ENCODE measurements at places on chromosomes 7 and 10.

DNA sequence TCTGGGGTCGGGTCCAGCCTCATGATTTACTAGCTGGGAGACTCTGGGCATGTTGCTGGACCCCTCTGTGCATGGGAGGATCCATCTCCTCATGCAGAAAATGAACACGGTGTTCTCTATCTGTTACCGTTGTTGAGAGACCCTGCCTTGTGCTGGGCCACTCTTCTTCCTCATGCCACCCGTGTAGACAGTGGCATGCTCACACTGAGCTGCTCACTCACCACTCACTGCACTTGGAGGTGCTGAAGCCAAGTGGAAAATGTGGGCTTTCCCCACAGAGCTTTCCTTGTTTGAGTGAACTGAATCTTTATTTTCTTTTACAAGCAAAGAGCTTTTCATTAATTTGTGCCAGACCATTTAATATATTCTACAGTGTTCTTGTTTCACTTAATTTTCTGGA lies 77.5 kb upstream of the GDF10 start:
- DNase-seq, result no peak

- DNase-seq, result peak; percentile 43
Measured at GRCh38 chr7:137850972-137851945, 4.5 kb upstream of the DGKI start.

- DNase-seq, result no peak
Measured at GRCh38 chr7:120991581-120991980, 3.1 kb downstream of the CPED1 start.

DNA sequence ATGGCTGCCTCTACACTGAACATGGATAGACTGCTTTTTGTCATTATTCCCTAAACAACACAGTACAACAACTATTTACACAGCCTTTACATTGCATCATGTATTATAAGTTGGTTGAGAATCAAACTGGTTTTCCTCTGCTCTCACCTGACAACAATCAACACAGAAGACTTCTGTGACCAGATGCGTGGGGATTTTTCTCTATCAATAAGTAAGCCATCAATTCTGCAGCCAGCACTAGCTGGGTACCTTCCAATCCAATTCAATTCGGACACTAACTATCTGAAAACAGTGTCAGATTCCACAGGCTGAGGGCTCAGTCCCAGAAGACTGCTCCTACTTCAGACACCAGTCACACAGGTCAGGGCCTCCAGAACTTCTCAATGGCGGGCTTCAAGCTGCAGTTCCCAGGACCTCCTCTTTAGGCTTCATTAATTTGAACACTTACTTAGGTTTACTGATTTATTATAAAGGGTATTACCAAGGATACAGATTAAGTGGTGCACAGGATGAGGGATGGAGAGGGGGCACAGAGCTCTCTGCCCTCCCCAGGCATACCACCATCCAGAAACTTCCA lies 36.4 kb upstream of the ASL start:
- no peak for DNase-seq

DNA sequence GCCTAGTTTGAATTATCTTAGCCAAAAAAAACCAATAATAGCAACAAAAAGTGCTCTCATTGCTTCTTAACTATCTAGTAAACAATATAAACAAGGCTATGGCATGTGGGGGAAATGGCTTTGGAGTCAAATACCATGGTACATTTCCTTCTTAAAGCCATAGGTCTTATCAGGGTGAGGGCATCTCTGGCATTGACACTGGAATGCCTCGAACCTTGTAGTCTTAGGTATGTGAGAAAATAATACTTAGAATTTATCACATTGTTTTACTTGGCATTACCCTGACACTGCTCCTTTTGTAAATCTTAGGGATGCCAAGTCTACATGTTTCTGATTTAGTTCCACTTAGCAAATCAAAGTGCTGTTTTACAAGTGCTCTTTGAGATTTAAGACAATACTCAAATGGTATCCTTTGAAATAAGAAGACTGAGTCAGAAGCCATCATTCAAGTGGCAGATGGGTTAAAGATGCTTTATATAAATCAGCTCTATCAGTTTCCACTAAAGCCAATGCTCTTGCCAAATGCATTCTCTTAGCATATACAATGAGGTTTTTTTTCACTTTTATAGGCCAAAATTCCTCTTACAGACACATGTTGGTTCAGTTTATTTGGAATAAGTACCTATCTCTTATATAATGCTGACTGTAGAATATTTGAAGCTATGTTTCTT lies 155.2 kb downstream of the HPSE2 start:
- DNase-seq, result no peak

DNA sequence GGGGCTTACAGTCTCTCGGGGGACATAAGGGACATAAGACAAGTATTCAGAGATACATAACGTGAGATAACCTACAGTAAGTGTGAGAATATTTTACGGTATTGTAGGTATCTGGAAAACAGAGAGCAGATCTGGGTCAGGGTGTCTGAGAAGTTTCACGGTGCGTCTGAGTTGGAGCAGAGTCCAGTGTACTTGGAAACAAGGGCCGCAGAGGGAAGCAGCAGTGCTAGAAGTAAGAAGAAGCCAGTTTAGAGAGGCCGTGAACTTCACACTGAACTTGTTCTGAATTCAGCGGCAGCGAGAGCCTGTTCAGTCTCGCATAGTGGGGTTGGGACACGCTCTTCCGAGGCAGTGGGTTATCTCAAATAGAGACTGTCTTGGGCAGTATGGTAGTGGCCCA lies 85.5 kb downstream of the TAF3 start:
- DNase-seq, result no peak

GRCh38 chr10:113765910-113766309 lies 14.4 kb downstream of the PLEKHS1 start:
- no peak for DNase-seq

DNA sequence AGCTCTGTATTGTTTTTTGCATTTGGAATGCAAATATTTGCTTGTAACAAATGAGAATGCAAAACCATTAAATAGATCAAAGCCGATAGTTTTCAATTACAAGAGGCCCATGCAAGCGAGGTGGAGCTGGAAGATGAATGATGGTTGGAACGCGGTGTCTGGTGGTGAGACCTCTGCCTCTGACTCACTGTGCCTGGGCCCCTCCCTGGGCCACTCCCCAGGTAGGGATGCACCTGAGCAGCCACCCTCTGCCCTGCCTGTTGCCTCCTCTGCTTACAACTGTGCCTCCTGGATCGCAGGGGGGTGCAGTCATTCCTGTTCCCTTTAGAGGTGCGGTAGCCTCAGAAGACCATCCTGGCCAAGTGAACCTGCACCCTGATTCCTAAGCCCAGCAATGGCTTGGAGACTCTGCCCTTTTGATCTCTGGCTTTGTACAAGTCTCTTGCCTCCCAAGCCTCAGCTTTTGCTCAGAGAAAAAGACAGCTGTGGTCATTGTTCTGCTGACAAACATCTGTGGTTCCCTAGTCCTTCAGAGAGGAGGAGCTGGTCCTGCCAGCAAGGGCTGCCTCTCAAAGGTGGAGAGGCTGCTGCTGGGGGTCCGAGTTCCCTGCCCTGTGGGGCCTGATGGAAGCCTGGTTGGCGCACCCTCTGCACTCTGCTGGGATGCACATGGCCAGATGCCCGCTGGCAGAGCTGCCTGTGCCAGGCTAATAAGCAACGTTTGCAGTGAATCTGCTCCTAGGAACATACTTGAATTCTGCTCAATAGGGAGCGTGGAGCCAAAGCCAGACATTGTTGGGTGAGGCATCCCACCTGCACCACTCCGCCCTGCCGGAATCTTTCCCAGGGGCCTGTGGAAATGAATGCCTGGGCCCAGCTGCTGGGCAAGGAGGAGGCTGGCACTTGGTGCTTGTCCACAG lies 126.3 kb upstream of the TCERG1L start:
- no peak for DNase-seq

GRCh38 chr7:101804967-101805366 lies 12.5 kb upstream of the CUX1 start:
- DNase-seq, result peak; percentile 67

DNA sequence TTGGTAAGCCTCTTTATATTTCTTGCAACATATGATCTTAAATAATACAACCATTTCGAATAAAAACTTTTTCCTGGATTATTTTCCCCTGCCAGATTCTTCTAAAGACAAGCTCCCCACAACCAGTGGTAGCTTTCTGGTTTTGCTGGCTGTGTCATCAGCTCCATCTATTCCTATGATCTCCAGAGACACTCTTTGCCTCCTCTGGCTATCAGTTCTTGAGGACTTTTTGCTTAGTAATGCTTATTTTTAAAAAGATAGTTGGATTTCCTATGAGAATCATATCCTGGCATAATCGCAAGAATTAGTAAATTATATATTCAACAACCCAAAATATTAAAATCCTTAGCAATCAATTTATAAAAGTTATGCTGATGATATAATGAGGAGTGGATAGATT lies 103.8 kb upstream of the SLC26A5 start:
- no peak for DNase-seq

GRCh38 chr10:77889277-77889903 lies 37.2 kb downstream of the DLG5 start:
- DNase-seq, result peak; percentile 61

- DNase-seq, result peak; percentile 98
Measured at GRCh38 chr10:4686644-4686996, 139.4 kb upstream of the AKR1E2 start.

GRCh38 chr7:134692344-134692705 lies 45.7 kb downstream of the BPGM start:
- DNase-seq, result no peak

GRCh38 chr10:113616244-113617074 lies 47.4 kb downstream of the NRAP start:
- DNase-seq, result peak; percentile 13

- DNase-seq, result no peak
Measured at GRCh38 chr7:40569326-40569725, 434.5 kb downstream of the SUGCT start.

DNA sequence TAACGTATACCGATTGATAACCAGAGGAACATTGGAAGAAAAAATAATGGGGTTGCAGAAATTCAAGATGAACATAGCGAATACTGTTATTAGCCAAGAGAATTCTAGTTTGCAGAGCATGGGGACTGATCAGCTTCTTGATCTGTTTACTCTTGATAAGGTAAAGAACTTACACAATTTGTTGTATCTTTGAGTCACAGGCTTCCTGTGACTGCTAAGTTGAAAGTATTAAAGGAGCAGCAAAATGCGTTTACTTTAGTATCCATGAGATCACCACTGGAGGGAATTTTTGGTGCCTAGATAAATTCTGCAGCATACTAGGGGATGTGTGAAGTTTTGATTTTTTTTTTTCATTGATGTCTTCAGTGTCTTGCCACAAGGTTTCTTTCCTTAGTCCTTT lies 103.6 kb downstream of the BTAF1 start:
- no peak for DNase-seq

DNA sequence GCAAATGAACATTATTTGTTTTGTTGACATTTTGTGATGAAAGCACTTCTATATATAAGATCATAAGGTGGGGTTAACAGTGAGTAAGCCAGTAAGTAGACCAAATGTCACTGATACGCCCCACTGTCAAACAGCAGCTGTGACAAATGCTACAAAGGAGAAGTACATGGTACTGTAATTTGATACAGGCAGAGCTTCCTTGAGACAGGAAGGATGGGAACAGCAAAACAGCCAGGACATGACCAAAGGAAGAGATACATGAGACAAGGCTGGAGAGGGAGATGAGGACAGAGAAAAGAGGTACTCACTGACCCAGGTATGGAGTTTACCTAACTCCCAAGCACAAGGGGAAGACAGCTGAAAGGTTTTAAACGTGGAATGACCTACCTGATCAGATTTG lies 127.0 kb downstream of the SRPK2 start:
- DNase-seq, result peak; percentile 54

Data from epithelial cell of esophagus (primary cell).